Cardiac muscle cell (in vitro differentiated cells and primary cell): ENCODE measurements at places on chromosomes 11 and 22. TPM values are rescaled to one million over a fixed set of nuclear protein-coding genes. Genes with fewer than 3 reads are reported as not detected.

The MYO7A gene
- 0.25 and 0.48 TPM in 2 replicates for polyA plus RNA-seq

The DERL3 gene
- polyA plus RNA-seq, result 28.9 and 55.3 TPM in 2 replicates

The MMP1 gene
- 0.94 TPM in 1 of 2 replicates, not detected in the other for polyA plus RNA-seq

The APOA5 gene
- not detected in 2 replicates for polyA plus RNA-seq

DNA sequence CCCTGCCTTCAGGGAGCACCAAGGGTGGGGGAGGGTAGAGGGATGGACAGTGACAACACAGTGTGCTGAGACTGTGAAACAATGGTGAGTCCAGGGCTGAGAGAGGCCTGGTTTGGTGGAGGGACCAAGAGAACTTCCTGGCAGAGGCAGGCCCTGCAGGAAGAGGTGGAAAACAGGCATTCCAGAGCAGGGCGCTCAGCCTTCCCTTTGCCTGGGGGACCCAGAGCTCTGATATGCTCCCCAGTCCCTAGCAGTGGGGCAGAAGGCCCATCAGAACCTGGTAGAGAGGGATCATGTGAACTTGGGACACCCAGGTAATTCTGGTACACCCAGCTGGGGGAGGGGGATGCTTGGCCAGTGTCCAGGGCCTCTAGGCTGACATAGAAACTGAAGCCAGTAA is 17.2 kb upstream of the UVRAG start:
- peak; percentile 18 for DNase-seq

DNA sequence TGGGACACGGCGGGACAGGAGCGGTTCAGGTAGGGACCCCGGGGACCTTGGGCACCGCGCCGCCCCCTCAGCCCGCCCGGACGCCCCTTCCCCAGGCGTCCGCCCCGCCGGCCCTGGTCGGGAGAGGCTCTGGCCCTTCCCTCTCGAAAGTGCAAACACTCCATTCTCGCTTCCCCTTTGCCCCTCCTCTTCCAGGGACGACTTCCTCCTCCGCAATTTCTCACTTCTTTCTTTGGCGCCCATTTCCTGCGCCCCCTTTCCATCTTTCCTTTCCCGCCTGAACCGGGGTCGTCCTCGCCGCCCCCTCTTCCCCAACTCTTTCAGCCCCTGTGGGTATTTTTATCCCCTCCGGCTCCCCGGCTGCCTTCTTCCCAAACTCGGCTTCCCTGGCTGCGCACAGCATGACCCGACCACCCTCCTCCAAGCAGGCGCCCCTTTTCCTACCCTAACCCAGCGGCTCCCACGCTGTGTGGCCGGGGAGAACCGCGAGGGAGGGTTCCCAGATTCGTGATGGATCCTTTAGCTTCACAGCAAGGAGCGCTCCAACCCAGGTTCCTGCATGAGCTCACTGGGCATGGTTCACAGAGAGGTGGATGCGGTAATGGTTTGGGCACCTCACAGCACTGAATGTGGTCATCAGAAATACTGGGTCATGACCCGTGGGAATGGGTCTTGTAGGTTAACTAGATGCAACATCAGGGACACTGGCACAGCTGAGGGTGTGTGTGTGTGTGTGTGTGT is 689 bp downstream of the RAB39A start:
- no peak for DNase-seq

DNA sequence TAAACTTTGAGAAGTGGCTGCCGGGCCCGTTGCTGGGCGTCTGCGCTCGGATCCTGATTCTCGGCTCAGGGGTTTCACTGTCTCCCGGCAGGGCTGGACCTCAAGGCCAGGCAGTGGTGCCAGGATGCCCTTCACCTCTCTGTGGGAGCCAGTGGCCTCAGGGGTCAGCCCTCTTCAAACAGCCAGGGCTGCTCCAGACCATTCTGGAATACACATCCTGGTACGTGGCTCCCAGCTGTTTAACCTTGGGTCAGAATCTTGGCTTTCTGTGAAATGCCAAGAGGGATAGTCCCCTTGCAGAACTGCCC is 70.5 kb downstream of the MPPED1 start:
- no peak for DNase-seq

- no peak for DNase-seq
Observed at GRCh38 chr22:17096071-17096470, 11.3 kb downstream of the IL17RA start.

- DNase-seq, result no peak
Observed at GRCh38 chr11:123702139-123702538, 39.3 kb downstream of the ZNF202 start.
